ENCODE measurements at places on chromosomes 2 and 18.

DNA sequence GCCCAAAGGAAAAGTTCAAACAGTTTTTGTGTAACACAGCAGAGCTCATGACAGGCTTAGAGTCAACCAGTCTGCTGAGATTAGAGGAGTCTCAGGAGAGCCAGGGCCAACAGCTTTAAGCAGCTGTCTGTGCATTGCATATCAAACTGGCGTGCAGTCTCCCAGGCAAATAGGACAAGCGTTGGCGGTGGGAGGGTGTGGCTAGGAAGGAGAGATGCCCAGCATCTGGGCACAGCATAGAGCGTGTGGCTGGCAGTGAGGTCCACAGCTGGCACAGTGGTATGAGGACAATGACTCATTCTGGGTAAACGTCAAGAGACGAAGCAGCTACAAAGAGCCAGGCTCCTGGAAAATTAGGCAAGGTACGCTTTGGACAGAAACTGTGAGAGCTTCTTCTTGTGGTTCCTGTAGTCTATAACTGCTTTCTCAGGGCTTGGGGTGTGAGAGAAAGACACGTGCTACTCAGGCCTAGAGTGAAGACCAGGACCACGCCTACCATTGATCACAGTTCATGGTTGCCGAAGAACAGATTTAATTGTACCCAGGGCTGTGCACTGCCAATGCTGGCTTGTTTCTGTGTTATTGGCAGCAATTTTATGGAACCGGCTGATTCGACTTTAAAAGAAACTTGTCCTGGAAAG is 14.8 kb downstream of the ZAP70 start:
- DNase-seq = no peak

- no peak for DNase-seq
These were observed 167.3 kb downstream of the MREG start for GRCh38 chr2:215845839-215846586.

GRCh38 chr2:237432484-237433092 is 18.6 kb upstream of the COL6A3 start:
- peak; percentile 72 for DNase-seq

GRCh38 chr18:58584200-58585127 is 44.4 kb downstream of the ALPK2 start:
- no peak for DNase-seq

DNA sequence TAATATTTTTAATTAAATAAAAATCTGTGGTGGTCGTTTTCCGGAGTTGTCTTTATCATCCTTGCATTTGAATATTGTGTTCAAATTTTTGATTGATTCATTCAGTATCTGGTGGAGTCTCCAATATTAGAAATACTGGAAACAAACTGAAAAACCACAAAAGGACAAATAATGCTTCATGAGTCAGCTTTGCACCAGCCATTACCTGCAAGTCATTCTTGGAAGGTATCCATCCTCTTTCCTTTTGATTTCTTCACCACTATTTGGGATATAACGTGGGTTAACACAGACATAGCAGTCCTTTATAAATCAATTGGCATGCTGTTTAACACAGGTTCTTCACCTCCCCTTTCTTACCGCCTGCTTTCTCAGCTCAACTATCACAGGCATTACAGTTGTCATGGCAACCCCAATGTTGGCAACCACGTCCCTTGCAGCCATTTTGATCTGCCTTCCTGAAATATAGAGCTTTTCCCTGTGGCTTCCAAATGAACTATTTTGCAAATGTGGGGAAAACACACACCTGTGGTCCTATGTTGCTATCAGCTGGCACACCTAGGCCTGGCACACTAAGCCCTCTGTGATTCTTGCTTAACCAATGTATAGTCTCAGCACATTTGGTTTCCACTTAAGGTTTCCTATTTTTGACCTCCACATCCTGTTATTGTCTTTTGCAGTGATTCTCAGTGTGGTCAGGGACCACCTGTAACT is 6.5 kb downstream of the CTLA4 start:
- DNase-seq = peak; percentile 42

GRCh38 chr2:233026198-233026813 is 6.2 kb upstream of the NEU2 start:
- DNase-seq = no peak

DNA sequence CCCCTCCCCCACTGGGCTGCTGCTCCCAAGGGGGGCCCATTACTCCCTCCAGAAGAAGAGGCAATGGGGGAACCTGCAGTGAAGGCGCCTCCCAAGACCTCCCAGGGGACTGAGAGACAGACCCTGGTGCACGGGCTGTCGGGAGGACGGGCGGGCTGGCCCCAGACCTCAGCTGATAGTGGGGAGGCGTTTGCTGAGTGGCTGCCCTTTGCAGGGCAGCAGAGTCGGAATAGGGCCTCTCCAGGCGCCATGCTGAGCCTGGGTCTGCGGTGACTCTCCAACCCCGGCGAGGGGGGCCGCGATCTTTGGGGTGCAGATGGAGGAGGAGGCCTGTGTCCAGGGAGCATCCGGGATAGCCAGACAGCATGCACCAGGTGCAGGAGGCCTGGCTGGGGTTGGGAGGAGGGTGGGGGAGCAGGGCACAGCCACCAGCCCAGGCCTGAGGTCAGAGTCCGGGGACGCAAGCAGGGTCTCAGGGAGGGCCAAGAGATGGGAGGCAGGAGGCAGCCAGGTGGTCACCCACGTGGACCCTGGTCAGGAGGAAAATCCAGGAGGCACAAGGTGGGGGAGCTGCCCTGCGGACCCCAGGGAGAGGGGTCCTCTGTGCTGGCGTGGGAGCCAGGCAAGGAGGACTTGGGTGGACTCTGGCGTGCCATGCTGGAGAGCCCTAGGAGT is 11.0 kb downstream of the CROCC2 start:
- no peak for DNase-seq

- DNase-seq = no peak
These were observed 57.8 kb downstream of the ADD2 start for GRCh38 chr2:70710038-70710690.
